ENCODE measurements at places on chromosomes 1 and 21.

DNA sequence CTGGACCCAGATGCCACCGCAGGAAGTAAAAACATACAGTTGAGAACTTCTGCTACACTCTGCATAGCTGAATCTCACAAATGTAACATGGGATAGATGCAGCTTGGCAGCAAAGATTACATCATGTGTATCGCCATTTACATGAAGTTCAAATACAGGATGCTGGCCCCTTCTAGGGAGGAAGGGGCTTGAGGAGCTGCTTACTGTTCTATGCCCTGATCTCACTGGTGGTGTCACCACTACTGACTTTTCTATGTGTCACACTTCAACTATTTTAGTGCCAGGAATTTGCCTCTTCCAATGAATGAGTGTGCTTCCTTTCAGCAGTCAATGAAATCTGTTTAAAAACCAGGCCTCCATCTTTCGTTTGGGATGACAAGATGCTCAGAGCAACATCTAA, 31.1 kb downstream of the MRAP start:
- no peak for DNase-seq

DNA sequence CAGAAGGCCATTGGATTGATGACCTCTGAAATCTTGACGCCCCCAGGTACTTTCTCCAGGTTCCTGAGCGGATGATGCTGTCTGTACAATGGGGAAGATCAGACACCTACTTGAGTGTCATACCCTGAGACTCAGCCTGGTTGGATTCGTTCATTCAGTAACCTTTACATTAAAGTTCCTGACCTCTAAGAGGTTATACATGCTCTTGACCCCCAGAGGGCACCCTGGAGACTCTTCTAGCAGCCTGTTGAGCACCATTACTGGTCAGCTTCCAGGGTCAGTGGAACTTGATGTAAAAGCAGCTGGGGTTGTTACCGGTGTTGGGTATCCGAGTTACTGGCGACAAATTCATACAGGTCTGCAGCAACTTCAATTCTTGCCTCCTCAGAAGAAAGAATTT, 114.3 kb upstream of the ZNF678 start:
- no peak for DNase-seq

DNA sequence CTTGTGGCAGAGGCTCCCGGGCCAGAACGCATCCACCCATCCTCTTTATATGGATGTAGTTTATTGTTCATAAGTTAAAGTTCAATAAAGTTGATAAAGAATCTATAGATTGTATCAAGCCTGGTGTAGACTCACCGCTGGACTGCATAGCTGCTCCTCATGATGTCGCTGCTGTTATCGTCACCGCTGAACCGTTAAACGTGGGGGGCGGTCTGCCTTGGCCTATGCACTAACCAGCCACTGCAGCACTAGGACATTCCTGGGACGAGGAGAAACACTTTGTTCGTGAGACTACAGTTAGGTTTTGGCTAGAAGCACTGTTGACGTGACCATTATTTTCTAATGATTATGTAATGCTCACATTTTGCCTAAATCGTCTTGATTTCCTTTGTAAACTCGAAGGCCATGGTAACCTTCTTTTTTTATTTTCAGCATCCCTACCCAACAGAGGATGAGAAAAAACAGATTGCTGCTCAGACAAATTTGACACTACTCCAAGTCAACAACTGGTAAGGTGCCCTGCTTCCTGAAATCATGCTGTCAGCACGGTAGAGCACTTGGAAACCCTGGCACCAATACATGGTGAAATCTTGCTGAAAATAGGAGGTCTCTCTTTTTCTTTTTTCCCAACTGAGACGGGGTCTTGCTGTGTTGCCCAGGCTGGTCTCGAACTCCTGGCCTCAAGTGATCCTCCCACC, 50.2 kb downstream of the PKNOX1 start:
- DNase-seq, result no peak

GRCh38 chr1:81808760-81809159, 8.0 kb downstream of the ADGRL2 start:
- DNase-seq, result peak; percentile 27

- no peak for DNase-seq
These were observed 191.9 kb downstream of the AK5 start for GRCh38 chr1:77473690-77474089.

DNA sequence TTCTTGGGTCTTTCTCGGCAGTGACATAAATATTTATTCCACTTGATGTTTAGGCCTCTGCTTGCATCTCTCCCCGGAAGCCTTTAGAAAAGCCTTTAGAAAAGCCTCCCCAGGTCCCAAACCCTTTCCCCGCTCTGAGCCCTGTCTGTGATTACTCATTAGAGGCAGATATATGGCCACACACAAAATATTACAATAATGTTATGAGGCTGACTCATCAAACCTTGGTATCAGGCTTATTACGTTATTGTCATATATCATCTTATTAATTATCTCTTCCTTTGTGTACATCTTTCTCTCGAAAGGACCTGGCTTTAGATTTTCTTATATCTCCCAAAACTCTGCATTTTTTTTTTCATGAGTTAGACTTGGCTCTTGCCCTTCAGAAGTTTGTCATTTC, 69.5 kb downstream of the FGGY start:
- DNase-seq, result no peak

DNA sequence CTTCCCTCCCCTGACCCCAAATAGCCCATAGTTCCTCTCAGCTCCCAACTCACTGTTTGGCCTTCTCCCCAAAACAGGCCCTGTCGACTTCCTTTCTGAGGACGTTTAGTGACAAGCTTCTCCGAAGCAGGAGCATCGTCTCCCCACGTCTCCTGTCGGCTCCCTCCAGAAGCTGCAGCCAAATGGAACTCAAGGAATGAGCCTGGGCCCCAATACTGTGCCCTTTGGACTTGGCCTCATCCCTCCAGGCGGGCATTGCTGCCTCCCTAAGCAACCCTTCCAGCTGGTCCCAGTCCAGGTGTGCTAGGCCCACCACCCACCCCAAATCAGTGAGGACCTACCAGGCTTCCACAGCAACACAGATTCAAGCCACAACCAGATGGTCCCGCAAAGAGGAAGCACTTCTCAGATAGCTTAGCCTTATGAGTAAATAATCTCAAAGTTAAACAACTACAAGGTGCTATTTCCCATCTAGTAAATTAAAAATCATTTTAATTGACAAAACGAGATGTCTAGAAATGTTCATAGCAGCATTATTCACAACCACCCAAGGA, 33.0 kb downstream of the ACOT7 start:
- no peak for DNase-seq

DNA sequence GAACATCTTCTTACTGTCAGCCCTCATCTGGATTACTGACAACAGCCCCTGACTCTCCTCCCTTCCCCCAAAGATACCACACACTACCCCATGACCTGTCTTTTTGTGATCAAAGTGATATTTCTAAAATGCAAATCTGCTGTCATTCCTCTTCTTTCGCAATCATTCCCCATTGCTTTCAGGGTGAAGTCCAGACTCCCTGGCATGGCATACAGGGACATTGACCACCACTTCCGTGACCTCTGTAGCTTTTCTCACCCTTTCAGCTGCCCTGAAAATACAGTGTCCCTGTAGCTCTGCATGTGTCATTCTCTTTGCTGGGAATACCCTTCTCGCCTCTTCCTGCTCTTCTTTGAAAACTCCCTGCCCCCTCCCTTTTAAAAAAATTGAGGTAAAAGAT, 4.1 kb downstream of the SERINC2 start:
- no peak for DNase-seq

GRCh38 chr1:7219031-7219430, 433.8 kb downstream of the CAMTA1 start:
- DNase-seq, result no peak

- no peak for DNase-seq
These were observed 14.0 kb upstream of the PEF1 start for GRCh38 chr1:31658721-31659120.

- DNase-seq, result no peak
These were observed 28.4 kb downstream of the JUN start for GRCh38 chr1:58755468-58755872.

DNA sequence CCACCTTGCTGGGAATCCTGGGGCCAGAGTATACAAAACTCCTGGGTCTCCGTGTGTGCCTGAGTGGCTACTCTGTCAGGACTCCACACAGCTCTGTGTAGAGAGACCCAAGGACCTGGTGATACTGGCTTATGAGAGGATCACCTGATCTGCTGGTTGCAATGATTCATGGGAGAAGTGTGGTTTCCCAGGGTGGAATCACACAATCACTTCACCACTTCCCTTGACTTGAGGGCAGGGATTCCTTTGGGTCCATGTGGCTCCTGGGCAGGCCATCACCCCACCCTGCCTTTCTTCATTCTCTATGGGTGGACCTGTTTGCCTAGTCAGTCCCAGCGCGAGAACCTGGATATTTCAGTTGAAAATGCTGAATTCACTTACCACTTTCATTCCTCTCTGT, 13.3 kb downstream of the PRSS38 start:
- no peak for DNase-seq

- DNase-seq, result no peak
These were observed 58.3 kb downstream of the TGFBR3 start for GRCh38 chr1:91827459-91828321.

GRCh38 chr1:212638492-212639151, 30.1 kb downstream of the ATF3 start:
- DNase-seq, result no peak

DNA sequence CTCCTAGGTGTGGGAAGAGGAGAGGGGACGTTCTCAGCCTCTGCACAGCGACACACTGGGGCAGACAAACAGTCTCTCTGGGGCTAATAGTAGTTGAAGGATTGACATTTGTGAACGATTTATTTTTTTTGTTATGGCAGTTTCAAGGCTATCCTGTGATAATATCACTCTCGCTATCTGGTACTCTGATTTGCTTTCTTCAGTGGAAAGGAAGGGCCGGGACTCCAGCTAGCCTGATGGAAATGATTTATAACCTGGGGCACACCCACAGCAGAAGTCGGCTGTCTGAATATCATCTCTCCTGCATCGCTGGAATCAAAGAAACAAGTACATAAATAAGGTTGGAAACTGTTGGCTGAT, 122.7 kb downstream of the KCNN3 start:
- no peak for DNase-seq
